ENCODE measurements at places on chromosomes 1 and 21. TPM values are rescaled to one million over a fixed set of nuclear protein-coding genes. Genes with fewer than 3 reads are reported as not detected.

Gene TNFRSF1B
- total RNA-seq, result 20.8 TPM

Gene POGZ
- 10.4 TPM for total RNA-seq

Gene OR2T2
- total RNA-seq, result not detected

Gene LCE2B
- total RNA-seq, result not detected

Gene BCL2L15
- under 0.01 TPM for total RNA-seq

Gene C1orf94
- total RNA-seq, result not detected

Gene RGL1
- total RNA-seq, result 38.3 TPM

Gene LRRC53
- not detected for total RNA-seq

Gene CFAP141
- total RNA-seq, result not detected

Gene DEGS1
- total RNA-seq, result 87.4 TPM

Gene OR6K6
- total RNA-seq, result not detected

Gene KCNT2
- total RNA-seq, result under 0.01 TPM

Gene SHISAL2A
- total RNA-seq, result not detected

Gene DOP1B
- 6.1 TPM for total RNA-seq

Gene LCE1A
- total RNA-seq, result not detected

Gene NHLH1
- not detected for total RNA-seq

Gene AMY2B
- 0.30 TPM for total RNA-seq

Gene OR14K1
- total RNA-seq, result not detected

Gene DNM3
- total RNA-seq, result 0.76 TPM

Gene SLAMF6
- not detected for total RNA-seq

Gene MAGI3
- 10.1 TPM for total RNA-seq

Gene PERM1
- total RNA-seq, result not detected

Gene RBM11
- total RNA-seq, result 0.91 TPM

Gene EPB41
- total RNA-seq, result 22.1 TPM

Gene GRHL3
- not detected for total RNA-seq

Gene GJA5
- 162 TPM for total RNA-seq

Gene FCAMR
- total RNA-seq, result not detected

Gene FAM163A
- under 0.01 TPM for total RNA-seq
